ENCODE measurements at places on chromosomes 2 and 18. TPM values are rescaled to one million over a fixed set of nuclear protein-coding genes. Genes with fewer than 3 reads are reported as not detected.

GRCh38 chr2:26542194-26542455 is 64.2 kb upstream of the OTOF start:
- no peak for DNase-seq

GRCh38 chr18:21904856-21905255 is 164.3 kb downstream of the MIB1 start:
- DNase-seq, result no peak

Gene CD302
- 17.9 TPM for polyA plus RNA-seq

DNA sequence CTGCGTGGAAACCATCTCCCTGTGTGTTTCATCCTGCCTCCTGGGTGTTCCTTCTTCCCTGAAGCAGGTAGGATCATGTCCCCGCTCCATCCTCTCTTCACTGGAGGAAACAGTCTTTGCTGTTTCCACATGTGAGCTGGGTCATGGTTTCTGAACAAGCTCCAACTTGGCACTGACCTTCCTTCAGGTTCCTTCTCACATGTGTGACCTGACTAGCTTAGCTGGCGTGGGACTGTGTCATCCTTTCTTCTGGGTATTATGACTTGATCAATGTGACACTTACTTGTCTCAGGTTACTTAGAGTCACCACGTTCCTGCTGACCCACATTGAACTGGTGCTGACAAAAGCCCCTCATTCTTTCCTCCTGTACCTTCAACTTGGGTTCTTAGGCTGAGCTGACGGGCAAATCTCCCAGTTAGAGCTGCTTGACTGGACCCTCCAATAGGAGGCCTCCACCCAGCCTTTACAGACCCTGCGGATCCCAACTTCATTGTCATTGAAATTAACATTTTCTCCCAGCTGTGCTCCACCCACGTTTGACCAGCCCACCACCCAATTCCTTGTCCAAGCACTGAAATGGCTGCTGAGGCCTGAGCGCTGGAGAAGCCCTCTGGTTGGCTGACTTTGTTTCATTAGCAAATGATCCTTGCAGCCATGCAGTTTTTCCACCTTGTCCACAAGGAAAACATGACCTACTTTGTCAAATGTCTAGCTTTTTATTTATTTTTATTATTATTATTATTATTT is 128.1 kb downstream of the DDX1 start:
- DNase-seq, result no peak

Gene TEKT4
- polyA plus RNA-seq, result 0.16 TPM

DNA sequence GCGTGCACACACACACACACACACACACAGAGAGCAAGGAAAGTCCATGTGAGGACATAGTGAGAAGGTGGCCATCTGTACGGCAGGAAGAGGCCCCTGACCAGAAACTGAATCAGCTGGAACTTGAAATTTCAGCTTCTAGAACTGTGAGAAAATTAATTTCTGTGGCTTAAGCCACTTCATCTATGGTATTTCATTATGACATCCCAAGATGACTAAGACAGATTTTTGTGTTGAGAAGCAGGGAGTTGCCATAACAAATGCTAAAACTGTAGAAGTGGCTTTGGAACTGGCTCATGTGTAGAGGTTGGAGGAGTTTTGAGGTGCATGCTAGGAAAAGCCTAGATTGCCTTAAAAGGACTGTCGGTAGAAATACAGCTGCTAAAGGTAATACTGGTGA is 63.4 kb upstream of the ZBTB7C start:
- DNase-seq, result no peak

- no peak for DNase-seq
Observed at GRCh38 chr2:72394541-72395070, 246.9 kb upstream of the CYP26B1 start.
